BJ (cell line): ENCODE measurements at places on chromosomes 2 and 18.

DNA sequence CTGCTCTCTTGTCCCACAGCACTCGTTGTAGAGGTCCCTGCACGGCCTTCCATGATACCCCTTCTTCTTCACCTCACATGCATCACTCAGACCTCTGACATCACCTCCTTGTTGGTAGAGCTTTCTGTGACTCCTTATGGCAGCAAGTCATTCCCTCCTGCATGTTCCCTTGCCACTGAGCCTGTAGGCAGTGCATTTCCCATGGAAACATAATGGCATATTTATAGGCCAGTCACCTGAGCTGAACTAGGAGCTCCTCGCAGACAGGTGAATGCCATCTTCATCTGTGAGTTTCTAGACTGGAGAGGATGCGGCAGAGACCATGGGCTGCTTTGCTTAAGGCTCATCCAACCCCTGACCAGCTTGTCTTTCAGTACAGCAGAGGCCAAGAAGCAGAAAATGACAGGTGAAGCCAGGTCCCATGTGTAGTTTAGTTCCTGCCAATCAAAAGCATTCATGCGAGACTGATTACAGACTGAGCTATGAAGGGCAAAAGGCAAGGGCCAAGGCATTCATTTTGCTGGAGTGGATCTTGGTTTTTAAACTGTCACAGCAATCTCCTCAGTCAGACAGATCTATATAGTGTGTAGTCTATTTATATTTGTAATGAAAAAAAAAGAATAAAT is 59.4 kb upstream of the NEDD4L start:
- no peak for DNase-seq

DNA sequence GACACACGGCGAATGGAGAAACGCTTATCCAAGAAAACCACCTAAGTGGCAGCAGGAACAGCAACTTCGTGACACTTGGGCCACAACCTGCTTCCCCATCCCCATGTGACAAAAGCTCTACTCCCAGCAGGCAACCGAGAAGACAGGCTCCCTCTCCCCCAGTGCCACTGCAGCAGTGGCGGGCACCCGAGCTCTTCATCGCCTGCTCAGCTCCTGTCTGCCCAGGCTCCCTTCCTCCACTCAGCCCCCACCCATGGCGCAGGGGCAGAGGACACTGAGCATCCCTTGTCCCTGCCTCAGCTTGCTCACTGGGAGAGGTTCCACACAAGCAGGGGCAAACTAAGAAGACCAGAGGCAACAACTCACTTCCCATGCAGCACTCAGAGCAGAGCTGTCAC is 22.9 kb downstream of the SLC66A2 start:
- DNase-seq, result no peak

GRCh38 chr18:57052759-57053158 is 94.1 kb upstream of the BOD1L2 start:
- no peak for DNase-seq

GRCh38 chr2:234403074-234403473 is 93.8 kb downstream of the ARL4C start:
- no peak for DNase-seq

DNA sequence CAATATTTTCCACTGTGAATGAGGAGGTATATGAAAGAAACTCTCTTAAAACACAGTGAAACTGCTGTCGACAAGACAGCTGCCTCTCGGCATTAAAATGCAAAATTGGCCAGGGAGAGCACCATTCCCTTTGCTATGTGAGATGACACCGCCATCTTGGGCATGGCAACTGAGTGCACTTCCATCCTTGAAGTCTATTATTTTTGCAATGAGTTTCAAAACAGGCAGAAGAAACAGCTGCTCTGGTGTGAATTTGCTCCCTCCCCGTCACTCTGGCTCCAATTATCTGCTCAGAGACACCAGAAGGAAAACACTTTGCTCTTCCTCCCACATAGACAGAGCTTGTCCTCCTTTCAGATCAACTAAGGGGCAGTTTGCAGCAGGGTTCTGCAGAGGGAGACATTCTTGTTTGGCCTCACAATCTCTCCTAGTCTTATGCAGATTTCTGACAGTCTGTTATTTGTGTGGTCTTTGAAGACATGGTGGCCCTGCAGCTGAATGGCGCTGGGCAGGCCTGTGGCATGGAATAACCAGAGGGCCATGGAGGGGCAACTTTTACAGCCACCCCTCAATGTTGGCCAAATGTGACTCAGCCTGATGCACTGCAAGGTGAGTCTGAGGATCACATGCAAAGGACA is 48.6 kb upstream of the SEC11C start:
- DNase-seq, result no peak

DNA sequence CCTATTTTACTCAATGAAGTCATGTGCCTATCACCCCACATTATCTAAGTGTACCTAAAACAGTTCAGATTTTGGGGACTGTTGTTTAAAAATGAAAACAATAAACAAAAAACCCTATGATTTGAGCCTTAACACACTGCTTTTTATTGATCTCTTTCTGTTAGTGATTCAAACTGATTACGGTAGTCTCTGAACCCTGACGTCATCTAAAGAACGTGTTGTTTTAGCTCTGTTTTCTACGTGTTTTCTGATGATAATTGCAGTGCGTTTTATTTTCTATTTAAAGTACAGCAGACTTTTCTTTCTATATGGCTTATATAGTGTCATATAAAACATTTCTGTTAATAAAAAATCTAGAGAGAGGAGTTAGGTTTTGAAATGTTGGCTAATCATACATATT is 93.9 kb upstream of the FAM237A start:
- no peak for DNase-seq

- no peak for DNase-seq
Observed at GRCh38 chr18:24068945-24069693, 54.6 kb downstream of the TTC39C start.

DNA sequence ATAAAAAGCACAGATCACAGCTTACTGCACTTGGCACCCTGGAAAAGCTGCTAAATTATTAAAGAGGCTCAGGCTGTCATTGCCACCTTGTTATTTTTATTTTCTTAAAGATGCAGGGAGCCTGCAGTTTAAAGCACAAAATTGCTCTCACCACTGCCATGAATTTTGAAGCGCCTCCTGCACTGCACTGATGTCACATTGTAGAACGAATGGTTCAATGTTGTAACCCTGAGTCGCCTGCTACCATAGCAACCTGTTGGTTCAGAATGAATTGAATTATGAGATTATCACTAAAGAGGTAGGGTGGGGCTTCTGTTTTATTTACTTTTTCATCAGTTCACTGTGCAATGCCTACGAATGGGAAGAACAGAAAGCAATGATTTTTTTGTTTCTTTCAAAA is 16.5 kb downstream of the SCG2 start:
- no peak for DNase-seq

GRCh38 chr2:212495046-212495445 is 43.6 kb downstream of the ERBB4 start:
- DNase-seq, result no peak

DNA sequence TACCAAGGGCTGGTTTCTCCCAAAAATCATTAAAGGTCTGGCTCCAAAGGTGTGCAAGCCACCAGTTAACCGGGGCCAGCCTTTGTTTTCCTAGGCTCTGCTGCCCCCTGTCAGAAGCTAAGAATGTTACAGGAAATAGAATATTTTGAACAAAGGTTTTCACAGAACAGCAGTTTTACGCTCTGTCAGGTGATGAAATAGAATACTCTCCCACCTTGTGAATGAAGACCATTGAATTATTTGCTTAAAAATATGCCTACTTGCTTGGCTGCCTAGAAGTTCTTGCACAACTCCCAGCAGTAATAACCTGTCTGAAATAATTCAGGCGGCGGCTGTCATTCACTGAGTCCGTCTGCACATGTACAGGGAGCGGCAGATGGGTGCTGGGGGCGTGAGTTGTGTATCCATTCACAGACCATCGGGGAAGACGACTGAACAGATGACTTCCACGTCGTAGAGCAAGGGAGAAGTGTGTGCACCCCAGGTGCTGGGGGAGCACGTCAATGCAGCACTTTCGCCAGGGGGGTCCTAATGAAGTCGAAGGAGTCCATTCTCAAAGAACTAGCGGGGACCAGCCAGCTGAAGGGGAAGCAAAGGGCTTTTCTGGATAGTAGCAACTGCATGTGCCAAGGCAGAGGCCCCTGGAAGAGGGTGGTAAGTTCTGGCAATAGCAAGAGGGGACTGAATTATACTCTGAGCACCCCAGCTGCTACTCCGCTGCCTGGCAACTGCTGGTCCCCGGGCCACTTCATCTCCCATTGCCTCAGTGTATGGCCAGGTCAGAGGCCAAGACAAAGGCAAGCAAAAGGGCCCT is 56.1 kb downstream of the SF3B1 start:
- DNase-seq, result no peak

DNA sequence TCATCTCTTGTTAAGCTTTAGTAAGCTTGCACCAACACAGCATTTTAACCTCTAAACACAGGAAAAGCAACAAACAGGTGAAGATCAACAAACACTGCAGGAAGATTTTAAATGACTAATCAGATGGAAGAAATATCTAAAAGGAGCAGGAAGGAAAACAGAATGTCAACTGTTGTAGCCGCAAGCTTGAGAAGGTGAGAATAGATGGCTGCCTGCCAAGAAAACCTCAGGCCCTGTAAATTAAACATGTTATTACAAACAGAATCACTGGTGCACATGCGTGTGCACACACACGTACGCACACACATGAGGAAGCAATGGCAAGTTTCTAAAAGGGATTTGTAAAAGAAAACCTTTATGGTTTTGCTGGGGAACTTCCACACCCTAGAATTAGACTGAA is 257.8 kb upstream of the GALNT5 start:
- DNase-seq, result no peak

DNA sequence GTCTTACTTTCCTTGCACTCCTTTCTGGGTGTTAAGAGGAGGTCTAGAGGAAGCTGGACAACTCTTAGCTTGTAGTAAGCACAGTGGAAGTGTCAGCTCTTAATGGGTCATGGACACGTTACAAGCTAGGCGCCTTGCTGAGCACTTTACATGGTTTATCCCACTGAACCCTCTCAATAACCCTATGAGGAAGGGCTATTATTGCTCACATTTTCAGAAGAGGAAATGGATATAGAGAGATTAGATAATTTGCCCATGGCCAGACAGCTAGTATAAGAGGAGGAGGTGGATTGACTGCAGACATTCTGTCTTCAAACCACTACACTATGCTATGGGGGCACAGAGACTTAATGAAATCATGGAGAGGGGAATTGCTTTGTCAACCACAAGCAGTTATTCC is 8.3 kb upstream of the IL1RN start:
- no peak for DNase-seq

GRCh38 chr2:221897718-221898117 is 325.6 kb upstream of the EPHA4 start:
- no peak for DNase-seq

DNA sequence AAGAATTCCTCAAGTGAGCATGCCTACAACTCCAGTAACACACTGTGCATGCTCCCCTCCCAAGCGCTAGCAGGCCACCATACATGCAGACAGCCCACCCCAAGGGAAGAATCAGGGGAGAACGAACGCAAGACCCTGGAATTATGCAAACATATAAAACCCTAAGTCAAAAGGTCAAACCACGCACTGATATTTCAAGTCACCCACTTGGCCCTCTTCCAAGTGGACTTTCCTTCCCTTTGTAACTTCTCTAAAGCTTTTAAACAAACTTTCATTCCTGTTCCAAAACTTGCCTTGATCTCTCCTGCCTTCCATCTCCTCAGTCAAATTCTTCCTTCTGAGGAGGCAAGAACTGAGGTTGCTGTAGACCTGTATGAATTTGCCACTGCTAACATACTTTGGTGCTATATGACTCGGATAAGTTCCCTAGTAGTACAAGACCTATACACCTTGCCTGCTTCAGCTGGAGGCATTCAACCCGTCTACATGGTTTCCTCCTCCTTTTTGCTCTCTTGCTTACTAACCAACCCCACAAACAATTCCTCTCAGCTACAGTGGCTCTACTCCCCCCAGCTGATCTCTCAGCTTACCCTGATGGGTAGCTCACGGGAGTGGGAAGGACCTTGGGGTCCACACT is 11.1 kb upstream of the RPIA start:
- DNase-seq, result no peak

- peak; percentile 11 for DNase-seq
Observed at GRCh38 chr18:56575819-56576663, 62.4 kb downstream of the TXNL1 start.

DNA sequence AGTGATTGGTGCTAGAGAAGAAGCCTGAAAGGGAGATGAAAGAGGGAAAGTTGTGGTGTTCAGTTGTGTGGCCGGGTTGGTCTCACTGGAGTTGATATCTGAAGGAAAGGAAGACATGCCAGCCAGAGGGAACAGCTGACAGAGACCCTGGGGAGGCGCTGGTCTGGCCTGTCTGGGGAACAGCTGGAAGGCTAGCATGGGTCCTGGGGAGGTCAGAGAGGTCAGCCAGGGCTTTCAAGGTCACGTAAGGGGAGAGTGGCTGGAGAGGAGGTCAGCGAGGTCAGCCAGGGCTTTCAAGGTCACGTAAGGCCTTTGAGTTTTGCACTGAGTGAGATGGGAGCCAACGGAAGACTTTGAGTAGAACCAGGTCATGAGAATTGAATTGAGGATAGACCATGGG is 11.0 kb downstream of the DYSF start:
- no peak for DNase-seq

- peak; percentile 80 for DNase-seq
Observed at GRCh38 chr2:85504778-85505261, 34.1 kb upstream of the MAT2A start.
